ENCODE measurements at places on chromosomes 2 and 18.

DNA sequence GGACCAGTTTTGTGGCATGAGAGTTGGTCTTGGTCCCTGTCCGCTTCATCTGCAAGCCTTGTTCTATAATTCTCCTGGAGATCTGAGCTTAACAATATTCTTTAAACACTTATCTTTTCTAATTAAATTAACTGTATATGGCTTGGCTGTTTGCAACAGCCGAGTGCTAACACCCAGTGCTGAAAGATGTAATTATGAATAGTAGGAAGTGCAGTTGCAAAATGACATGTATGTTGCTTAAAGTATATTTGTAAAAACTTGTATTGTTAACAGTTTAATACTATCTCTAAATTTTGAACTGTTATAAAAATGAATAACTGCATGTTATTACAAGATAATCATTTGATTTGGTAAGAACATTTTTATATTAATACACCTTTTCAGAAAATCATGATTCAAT is 45.1 kb downstream of the CCDC102B start:
- no peak for DNase-seq

GRCh38 chr2:188220535-188220934 is 71.1 kb upstream of the GULP1 start:
- no peak for DNase-seq

DNA sequence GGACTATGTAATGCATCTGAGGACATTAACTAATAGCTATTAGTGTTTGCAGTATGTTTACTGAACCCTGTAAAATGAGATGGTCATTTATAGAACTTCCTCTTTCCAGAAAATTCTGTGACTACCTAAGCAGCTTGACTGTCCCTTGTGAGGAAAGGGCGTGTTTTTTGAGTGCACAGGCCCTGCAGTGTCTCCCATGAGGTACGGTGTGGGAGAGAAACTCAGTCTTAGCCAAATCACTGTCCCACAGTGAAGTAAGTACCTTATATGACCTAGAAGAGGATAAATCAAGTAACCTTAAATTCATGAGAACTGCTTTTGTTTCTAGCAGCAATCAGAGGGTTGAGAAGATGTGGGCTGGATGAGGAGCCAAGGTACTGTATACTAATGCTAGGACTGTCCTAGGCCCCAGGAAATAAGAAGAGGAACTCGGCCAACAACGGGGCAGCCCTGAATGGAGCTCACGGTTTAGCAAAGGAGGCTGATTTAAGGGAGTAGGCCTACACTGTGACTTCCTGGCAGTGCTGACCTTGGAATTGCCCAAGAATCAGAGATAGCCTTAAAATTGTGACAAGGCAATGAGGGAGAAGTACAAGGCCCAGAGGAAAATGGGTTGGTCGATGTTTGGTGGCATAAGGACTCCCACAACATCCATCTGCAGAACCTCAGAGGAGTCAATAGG is 103.5 kb upstream of the CTAGE1 start:
- no peak for DNase-seq

DNA sequence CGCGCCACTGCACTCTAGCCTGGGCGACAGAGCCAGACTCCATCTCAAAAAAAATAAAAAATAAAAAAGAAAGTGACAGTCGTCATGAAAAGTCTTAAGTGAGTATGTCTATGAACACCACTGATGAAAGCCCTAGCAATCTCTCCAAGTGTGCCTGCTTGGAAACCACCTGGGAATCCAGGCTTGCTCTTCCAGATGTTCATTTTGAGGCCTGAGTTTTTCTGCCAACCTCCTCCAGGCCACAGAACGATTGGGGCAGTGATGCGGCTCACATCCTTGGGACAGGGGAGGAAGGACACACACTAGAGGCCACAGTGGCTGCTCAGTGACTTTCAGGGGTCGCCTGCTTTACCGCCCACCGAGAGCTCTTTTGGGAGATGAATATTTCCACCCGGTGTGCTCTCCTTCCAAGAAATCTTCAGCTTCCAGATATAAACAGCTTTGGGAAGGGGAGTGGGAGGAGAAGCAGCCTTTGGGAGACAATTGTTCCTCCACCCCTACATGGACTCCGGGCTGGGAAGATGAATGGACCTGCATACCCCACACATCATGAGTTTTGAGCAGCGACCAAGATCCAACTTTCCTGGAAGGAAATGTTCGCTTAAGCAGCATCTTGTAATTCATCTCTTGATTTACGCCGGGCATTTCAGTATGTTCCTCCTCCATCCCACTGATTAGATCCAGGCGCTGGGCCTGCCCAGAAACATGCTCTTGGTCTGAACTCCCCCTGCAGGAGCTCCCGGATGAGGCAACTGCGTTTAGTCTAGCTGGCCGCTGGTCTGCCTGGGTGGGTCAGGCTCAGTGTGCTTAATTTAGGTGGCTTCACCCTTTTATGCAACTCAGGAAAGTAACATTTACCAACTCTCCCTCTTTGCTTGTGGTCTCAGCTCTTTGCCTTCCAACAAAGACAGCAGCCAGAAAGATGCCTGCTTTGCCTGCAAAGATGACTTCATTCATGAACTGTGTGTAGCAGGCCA is 6.2 kb upstream of the ARMC9 start:
- no peak for DNase-seq

- no peak for DNase-seq
Observed at GRCh38 chr2:20456636-20457426, 10.0 kb downstream of the RHOB start.

- no peak for DNase-seq
Observed at GRCh38 chr2:217887841-217888701, 114.7 kb downstream of the TNS1 start.

DNA sequence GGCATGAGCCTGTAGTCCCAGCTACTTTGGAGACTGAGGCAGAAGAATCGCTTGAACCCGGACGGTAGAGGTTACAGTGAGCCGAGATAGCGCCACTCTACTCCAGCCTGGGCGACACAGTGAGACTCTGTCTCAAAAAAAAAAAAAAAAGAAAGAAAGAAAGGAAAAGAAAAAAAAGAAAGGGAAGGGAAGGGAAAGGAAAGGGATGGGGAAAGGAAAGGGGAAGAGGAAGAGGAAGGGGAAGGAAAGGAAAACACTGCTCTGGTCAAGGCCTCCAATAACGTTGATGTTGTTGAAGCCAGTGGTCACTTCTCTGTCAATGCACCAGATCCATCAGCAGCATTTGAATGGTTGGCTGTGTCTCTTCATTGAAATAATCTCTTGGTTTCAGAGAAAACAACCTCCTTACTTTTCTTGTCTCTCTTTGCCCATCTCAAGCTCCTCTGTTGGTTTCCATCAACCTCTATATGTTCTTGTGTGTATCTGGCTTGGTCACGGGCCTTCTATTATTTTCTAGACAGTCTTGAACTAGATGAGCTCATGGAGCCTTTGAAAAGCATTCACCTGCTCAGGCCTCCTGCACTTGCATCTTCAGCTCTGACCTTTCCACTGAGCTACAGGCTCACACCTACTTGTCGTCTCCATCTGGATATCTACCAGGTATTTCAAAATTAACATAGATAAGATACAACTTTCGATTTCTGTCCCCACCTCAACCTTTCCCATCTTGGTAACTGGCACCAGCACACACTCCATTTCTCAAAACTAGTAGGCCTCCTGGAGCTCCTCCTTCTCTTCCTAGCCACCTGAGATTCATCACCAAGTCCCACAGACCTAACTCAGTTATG is 69.4 kb upstream of the LAPTM4A start:
- DNase-seq, result no peak

DNA sequence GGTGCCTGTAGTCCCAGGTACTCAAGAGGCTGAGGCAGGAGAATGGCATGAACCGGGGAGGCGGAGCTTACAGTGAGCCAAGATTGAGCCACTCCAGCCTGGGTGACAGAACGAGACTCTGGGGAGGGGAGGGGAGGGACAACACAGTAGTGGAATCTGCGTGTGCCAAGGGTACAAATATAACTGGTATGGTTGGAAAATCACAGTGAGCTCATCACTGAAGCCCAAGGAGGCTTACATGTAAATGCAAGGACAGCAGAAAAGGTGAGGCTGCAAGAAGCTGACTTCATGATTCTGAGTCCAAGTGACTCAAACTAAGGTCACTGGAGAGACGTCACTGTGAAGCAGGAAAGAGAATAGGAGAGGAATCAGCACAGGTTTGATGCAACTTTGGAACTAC is 9.2 kb downstream of the SEPTIN10 start:
- no peak for DNase-seq

GRCh38 chr18:63374540-63374939 is 7.5 kb upstream of the KDSR start:
- no peak for DNase-seq

DNA sequence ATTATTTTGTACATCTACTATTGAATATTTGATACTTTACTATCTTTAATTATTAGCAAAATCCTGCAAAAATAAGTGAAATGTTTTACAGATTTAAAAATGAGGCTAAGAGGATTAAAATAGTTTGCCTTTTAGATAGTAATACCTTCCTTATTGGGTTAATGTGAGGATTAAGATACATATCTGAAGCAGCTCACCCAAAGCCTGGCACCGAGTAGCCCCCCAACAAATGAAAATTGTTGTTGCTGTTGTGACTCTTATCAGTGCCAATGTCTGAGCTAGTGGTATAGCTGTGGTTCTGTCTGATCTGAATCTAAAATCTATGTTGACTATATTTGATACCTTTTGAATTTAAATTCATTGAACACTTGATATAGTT is 34.6 kb downstream of the GULP1 start:
- no peak for DNase-seq

DNA sequence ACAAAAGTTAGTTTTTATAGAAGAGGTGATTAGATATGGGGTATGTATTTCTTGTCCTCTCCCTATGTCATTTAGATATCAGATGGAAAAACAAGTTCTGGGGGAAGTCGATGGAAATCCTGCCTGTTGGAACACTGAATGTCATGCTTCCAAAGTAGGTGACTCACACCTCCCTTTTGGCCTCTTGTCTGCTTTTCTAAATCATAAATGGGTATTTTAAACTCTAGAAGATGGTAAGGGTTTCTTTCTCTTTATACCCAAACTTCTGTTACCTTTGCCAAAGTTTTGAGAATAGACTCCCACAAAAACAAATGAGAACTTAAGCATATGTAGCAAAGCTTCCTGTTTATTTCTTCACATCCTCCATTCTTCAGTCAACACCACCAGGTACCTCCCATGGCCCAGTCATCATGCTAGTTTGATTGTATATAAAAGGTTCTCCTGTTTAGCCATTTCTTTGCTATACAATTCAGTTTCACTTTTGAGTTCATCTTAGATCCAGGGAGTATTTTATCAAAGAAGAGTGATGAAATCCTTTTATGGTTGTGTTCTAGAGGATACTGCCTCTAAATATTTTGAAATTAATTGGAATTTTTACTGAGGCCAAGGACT is 63.9 kb downstream of the PRKRA start:
- no peak for DNase-seq

- DNase-seq, result no peak
Observed at GRCh38 chr18:38301621-38302020, 736.0 kb upstream of the CELF4 start.

All from stimulated activated CD4-positive, alpha-beta T cell treated with anti-CD3 and anti-CD28 coated beads, Interleukin-1b, Interleukin-23, amount 100 ng/mL, for 1 hour (primary cell).